Stimulated activated CD4-positive, alpha-beta T cell treated with anti-CD3 and anti-CD28 coated beads, Interleukin-4, amount 100 ng/mL, for 24 hours (primary cell): ENCODE measurements at places on chromosomes 2 and 18.

DNA sequence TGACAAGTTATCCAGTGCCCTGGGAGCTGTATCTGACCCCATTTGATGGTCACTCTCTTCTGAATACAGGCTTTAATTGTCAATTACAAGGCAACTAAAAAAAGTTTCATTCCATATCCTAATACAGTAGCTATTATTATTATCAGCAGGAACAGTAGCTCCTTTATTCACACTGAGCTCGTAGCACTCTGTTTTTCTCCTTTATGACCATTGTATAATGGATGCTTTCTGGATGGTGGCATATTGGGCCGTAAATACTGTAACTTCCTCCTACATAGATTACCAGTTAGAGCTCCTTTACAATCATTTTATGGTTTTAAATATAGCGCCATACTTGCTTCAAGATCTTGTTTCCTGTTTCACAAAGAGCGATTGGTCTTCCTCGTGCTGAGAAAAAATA lies 1040.3 kb downstream of the TSN start:
- DNase-seq: no peak

DNA sequence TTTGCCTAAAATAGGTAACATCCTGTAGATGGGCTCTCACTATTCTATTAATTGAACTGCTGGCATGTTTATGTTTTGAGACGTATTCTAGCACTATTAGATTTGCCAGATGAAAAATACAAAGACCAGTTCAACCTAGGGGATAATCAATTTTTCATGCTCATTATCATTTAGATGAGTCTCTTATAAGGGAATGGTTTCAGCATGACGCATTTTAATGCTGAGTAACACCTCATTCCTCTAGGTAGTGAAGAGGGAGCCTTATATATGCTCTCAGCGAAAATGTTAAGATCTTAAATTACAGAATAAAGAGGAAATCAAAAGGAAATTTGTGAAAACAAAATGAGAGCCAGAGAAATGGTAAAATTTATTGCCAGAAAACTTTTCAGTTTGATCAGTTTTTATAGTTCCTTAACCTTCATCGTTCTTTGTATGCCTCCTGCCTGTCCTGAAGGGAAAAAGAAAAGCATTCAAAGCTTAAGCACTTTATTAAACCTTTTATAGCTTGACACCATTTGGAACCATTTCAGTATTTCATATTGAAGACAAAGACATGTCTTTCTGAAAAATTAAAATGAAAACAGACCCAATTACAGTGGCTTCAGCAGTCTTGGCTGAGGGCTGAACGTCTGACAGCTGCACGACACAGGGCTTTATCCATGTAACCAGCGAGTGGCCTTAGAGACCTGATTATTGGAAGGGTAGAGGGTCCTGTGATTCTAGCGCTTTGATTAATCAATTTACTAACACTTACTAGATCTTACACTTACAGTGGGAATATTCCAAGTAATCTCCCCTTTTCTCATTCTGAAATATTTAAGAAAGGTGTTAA lies 112.8 kb downstream of the ADCYAP1 start:
- DNase-seq: no peak

DNA sequence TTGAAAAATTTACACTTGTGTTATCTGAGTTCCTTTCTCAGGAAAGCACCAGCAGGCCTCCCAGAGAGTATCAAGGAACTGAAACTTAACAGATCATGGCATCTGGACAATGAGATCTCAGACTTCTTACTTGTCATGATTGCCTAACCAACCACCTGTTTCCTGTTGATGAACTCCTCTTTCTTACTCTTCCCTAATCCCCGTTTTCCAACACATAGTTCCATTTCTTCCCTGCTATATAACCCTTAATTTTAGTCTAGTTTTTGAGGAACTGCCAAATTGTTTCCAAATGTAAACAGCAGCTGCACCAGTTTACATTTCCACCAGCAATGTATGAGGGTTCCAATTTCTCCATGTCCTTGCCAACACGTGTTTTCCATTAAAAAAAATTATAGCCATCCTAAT lies 6.1 kb upstream of the FAM171B start:
- DNase-seq: no peak

- DNase-seq: no peak
Observed at GRCh38 chr2:224646242-224646846, 61.2 kb upstream of the CUL3 start.

GRCh38 chr2:190413421-190413820 lies 5.3 kb downstream of the MFSD6 start:
- DNase-seq: no peak

DNA sequence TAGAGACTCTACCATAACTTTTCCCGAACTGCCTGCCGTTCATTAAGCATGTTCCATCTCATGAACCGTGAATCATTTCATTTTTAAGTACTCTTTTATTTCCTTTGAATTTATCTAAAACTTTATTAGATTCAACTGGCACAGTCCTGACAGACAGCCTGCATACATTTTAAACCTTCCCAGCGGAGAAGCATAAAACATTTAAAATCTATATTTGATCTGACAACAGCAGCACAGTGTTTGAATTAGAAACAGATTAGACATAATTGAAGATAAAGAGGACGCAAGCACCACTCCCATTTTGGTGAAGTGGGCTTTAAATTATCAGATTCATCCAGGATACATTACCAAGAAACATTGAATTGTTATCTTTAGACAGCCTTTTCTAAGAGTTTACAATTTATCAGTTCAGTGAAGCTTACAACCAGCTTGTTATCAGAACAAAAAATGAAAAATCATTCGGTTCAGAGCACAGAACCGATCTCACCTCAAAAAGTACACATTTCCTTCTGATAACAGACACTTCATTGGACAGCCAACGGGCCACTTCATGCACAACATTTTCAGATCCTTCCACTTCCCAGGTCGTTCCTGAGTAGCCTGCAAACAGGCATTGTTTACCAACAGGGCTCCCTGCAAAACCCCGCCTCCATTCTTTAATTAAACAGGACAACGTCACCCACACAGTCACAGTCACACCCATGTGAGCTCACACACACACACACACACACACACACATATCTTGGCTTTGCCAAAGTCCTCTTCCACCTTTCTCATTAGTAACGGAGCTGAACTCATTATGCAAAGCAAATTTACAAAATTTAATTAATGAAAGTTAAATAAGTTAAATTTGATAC lies 171.2 kb downstream of the SP3 start:
- no peak for DNase-seq

GRCh38 chr2:172510548-172510947 lies 45.3 kb upstream of the PDK1 start:
- no peak for DNase-seq

DNA sequence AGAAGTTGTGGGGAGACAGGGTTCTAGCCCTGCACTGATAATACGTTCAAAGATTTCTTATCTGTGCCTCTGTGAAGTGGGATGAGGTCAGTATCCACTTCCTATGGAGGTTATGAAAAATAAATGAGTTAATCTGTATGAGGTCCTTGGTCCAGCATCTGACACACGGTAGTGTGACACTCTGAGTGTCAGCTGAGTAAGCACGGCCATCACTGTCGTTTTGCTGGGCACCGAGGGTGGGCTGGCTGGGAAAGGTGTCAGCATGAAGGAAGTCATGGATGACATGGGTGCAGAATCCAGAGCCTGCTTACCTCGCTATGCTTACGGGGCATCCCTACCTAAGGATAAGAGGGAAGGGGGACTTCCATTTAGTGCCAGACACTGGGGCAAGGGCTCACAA lies 150.3 kb downstream of the INHBB start:
- DNase-seq: no peak

DNA sequence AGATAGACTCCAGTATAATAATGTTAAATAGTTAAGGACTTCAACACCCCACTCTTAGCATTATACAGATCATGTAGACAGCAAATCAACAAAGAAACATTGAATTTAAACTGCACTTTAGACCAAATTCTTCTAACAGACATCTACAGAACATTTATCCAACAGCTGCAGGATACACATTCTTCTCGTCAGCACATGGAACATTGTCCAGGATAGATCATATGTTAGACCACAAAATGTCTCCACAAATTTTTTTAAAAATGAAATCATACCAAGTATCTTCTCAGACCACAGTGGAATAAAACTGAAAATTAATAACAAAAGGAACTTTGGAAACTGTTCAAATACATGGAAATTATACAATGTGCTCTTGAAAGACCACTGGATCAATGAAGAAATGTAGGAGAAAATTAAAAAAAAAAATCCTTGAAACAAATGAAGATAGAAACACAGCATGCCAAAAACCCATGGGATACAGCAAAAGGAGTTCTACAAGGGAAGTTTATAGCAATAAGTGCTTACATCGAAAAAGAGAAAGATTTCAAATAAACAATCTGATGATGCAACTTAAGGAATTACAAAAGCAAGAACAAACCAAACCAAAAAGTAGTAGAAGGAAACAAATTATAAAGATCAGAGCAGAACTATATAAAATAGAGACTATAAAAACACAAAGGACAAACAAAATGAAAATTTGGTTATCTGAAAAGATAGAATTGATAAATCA lies 12.3 kb upstream of the SPP2 start:
- no peak for DNase-seq
